M059J (cell line): ENCODE measurements at places on chromosomes 5 and 9.
A peak's percentile ranks its signal among the peaks of the same experiment; 100 is the strongest.

DNA sequence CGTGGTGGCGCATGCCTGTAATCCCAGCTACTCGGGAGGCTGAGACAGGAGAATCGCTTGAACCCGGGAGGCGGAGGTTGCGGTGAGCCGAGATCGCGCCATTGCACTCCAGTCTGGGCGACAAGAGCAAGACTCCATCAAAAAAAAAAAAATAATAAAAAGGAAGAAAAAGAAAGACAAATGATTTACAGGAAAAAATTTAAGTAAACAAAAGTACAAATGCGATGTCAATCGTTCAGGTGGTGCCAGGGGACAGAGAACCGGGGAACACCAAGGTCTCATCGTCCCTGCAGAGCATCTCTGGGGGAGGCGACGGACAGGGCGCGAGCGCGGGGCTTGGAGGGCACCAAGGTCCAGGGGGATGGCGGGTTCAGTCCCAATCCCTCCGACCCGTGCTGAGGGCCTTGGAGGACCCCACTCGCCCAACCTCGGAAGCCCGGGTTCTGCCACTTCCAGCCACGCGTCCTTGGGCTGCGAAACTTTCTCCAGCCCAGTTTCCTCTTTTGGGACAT, 607 bp upstream of the HNRNPAB start:
- DNase-seq, result no peak

GRCh38 chr5:180159756-180160155, 49.3 kb downstream of the RASGEF1C start:
- no peak for DNase-seq

DNA sequence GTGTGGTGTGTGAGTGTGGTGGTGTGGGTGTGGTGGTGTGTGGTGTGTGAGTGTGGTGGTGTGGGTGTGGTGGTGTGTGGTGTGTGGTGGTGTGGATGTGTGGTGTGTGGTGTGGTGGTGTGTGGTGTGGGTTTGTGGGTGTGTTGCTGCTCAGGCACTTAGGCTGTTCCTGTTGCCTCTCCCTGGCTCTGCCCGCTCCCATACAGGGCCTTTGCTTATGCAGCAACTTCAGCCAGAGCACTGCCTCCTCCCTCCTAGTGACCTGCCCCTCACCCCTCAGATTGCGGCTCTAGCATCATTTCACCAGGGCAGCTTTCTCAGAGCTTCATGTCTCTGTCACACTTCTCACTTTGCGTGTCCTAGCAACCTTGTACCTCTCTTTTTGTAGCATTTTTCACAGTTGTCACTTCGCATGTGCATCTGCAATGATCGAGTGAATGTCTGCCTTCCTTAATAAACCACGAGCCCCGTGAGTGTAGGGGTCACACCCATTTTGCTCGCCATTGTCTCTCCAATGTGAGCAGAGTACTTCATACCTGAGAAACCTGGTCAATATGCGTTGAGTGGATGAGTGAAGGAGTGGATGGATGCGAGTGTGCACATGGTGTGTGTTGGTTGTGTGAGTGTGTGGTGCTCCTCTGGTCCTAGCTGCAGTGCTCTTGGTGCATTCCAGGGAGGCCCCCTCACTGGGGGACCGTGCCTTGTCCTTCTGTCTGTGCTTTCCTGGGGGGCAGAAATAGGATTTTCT, 167.9 kb upstream of the PANK3 start:
- DNase-seq, result no peak

GRCh38 chr5:89064054-89064453, 181.1 kb upstream of the MEF2C start:
- DNase-seq, result peak; percentile 11

DNA sequence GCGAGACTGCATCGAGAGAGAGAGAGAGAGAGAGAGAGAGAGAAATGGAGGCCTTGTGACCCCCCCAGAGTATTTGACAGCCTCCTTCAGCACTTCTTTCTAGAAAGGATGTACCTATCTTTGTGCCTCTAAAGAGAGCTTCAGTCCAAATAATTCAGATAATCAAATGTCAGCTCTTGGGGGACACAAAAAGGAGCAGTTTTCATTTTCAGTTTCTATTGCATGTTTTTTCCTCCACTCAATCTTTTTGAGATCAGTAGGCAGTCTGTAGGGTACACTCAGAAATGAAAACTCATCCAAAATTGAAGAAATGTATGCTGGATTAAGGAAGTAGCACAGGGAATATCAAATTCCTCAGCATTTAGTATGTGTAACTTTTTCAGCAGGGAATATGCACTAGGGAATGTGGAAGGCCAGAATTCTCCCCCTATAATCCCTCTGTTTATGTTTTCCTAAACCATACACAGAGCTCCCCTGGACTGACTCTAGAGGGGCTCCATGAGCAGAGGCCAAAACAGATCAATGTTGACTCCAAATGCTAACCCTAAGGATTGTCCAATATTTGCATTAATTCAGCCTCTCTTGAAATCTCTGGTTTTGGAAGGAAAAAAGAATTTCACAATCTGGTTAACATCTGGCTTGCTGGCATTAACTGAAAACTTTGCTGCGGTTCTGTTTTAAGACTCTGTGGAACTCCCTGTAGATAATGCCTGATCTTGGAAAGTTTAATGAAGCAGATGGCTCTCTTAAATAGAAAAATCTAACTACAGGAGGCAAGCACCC, 250.1 kb downstream of the CEMIP2 start:
- DNase-seq, result no peak

DNA sequence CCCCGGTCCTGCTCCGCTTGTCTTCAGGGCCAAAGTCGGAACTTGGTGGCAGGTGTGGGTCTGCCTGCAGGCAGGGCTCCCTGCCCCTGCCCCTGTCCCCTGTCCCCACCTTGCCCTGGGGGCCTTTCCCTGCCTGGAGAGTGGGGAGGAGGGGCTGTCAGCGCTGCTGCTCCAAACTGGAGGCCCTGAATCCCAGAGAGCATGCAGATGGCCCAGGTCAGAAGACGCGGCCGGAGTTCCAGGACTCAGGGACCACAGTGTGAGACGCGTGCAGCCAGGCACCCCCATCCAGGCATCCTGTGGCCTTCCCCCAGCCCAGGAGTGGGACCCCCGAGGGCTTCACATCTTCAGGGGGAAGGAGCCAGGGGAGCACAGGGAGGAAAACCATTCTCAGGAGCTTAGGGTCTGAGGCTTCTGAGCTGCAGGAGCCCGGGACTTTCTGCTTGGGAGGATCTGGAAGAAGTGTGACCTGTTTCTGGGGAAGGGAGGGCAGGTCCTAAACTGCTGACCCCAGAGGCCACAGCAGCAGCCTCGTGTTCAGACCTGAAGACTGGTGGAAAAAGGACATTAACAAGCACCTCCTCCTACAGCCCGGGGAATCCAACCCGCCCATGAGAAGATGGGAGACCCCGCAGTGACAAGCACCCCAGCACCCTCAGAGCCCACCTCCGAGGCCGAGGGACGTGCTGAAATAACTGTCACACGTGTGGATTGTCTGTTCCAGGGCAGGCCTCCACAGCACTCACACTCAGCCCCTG, 38.0 kb downstream of the RASGEF1C start:
- DNase-seq, result no peak

DNA sequence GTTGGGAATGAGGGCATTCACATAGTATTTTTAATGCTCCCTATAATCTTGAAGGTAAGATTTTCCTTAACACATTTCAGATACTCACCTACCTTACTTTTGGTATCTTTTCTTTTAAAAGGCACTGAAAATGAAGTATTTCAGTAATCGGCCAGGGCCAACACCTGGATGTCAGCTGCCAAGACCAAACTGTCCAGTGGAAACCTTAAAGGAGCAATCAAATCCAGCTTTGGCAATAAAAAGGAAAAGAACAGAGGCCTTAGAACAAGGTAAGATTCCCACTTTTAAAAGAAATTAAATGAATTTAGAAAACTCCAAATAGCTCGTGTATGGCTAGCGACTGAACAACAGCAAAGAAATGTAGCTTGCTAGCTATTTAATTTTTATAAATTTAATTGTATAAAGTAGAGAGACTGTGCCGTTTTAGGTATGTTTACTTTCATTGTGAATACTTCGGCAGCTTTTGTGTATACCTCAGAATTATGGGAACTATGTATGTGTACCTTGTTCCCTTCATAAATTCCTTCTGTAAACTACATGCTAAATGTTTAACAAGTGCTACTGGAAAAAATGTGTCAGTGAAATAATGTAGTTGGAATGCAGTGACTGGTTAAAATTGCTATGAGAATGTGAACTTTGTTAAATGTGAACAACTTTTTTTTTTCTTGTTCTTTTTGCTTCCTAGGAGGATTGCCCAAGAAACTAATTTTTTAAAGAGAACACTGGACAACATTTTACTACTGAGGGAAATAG, 41.9 kb downstream of the CDK7 start:
- peak; percentile 25 for DNase-seq

DNA sequence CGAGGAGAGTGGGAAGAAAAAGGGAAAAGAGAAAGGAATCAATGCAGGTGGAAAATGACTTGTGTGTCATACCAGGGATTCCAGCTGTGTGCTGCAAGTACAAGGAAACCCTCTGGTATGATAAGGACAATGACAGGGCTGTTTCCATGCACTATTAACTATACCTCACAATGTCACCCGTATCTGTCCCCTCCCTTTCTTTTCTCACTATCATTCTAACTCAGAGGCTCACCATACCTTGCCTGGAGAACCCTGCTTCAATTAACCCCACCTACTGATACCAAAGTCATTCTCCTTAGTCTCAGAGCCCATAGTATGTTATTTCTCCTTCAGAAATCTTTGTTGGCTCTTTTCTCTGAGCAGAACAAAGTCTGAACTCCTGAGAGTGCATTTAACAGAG, 236.2 kb upstream of the NREP start:
- DNase-seq, result no peak

GRCh38 chr5:33364406-33364805, 76.4 kb upstream of the TARS1 start:
- no peak for DNase-seq

DNA sequence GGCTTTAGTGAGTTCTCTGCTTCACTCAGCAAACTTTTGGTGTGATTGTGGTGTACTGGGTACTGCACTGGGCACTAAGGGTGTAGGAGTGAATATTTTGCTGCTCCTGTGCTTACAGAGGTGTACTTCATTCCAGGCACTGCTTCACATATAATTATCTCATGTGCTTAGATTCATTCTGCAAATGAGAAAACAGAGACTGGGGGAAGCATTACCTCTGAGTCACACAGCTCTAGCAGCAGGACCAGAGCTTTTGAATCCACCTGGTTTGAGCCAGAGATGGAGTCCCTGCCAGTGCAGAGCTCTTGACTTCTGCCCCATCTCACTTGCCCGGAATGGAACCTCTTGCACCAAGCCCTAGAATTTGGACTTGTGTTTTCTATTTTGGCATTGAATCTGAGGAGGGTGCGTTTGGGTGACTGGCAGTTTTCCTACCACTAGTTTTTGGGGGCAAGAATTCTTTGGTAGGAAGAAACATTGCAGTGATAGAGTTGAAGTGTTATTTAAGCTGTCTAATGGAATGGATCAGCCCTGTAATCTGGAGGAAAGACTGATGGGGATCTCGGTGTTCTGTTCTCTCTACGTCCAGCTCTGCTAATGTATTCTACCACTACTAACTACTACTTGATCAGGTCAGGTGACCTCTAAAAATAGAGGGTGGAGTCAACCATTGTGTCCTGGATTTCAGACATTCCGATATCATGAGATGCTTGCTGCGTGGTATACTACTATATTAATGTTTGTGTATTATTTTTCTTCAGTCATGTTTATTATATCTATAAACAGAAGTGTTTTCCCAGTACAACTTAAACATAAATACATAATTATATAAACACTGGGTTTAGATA, 2.5 kb downstream of the ARHGAP26 start:
- DNase-seq, result no peak

DNA sequence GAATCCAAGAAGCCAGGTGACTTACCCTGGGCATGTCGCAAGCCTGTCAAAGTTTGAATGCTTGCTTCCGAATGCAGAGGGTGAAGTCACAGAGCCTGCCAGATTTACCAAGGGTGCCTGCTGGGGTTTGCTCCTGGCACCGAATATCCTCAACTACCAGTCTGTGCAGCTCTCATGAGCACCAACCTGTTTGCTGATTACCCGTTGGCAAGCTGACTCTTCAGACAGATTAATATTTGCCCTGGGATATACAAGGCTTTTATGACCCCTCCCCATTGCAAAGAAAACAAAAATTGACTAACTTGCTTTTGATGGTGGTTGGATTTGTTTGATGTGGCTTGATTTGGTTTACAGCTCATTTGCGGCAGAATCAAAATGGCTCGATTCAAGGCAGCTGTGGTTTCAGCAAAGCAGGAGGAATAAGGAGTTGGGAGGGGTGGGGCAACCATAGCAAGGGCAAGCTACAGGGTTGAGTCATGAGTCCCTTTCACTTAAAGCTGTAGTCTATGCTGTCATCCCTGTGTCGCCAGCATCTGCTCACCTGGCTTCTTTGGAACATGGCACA, 82.3 kb upstream of the AGXT2 start:
- DNase-seq, result peak; percentile 98

- DNase-seq, result no peak
Observed at GRCh38 chr9:14165376-14166035, 148.4 kb downstream of the NFIB start.
